ENCODE measurements at places on chromosomes 4 and X.

- no peak for DNase-seq
Observed at GRCh38 chrX:20244931-20245330, 21.8 kb downstream of the RPS6KA3 start.

DNA sequence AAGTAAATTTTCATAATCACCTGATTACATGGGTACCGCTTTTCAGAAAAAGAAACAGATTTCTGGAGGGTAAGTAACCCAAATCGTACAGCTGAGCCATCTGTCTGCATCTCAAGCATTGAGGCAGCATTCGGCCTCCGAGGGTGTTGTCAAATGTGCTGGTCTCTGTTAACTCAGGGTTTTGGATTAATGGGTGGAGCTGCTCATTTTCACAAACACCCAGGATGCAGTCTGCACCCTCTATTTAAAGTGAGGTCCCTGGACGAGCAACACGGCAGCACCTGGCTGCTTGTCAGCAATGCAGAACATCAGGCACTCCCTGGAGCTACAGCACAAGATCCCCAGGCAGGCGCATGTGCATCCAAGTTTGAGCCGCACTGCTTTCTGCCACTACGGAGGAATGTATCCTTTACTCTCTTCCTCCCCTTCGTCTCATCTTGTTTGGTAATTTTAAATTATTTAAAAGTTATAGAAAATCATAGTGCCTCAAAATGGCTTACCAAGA, 24.7 kb upstream of the NAP1L5 start:
- DNase-seq, result no peak

GRCh38 chr4:182809417-182810102, 107.6 kb downstream of the DCTD start:
- no peak for DNase-seq

GRCh38 chrX:94400488-94400887, 726.5 kb downstream of the FAM133A start:
- no peak for DNase-seq

- no peak for DNase-seq
Observed at GRCh38 chr4:125388613-125389012, 73.9 kb downstream of the FAT4 start.

DNA sequence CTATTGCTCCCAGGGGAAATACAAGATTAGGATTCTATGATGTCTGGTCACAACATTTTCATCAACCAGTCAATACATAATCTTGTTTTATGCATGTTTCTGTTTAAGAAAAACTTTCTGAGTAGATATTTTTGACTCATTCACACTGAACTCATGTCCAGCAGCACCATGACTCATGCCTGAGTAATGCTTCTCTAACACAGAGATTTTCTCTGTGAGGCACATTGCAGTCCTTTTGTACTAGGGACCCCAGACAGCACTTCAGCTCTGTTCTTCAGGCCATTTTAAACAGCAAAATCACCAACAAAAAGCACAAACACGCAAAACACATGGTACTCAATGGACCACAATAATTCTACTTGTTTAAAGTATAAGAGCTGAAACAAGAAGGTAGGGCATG, 83.6 kb downstream of the MXRA5 start:
- DNase-seq, result no peak

- DNase-seq, result no peak
Observed at GRCh38 chr4:188934320-188934962, 795.2 kb downstream of the TRIML1 start.

DNA sequence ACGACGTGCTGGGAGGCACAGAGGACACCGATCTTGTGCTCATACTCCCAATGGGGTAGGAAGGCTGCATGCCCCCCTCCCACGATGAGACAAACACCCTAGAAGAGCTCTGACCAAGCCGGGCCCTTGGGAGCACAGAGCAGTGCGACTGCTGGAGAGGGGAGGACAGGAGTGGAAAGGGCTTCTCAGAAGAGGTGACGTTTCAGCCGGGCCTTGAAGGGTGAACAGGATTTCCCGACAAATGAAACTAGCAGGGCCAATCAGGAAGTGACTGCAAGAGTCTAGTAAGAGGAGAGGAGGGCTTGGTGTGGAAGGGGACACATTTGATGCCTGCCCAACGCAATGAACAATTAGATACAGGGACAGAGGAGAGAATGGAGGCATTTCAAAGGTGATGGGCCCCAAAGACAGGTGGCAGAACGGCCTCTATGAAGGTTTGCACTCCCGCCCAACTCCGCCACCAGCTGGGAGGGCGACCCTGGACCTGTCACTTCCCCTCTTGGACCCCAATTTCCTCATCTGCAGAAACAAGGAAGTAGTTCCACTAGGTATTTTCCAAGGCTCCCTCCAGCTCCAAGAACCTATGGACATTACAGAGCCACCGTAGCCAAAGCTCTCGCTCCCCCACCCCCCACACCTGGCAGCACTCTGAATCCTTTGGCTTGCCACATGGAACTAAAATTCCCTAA, 3.9 kb downstream of the HCFC1 start:
- DNase-seq, result no peak

DNA sequence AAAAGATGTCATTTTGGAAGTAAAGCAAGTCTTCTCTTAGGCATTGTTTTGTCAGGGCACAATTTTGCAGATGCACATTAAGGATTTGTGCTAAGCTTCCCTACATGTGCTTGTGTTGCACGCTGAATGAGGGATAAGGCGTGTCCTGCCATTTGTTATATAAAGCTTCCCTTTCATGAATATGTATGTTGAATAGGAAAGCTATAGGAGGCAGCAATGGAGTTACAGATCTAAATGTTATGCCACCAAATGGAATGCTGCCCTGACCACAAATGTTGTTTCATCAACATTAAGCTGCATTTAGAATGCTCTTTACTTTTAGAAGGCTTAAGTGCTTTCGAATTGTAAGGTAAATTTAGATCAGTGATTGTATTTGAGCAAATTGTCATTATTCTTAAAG, 20.9 kb downstream of the SGMS2 start:
- no peak for DNase-seq

DNA sequence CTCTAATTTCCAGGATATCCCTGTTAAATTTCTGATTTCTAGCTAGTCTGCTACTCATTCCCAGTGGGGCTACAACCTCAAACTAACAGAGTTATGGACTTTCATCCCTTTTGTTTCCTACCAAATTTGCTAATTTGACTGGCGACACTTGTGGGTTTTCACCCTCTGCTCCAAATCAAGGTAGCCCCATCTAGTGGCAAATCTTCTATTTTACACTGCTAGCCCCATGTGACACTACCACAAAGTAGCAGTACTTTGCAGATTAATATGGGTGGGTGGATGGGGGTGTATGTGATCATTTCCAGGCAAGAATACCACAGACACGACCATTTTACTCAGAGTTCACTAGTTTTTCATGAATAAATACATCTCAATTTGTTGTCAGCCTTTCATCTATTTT, 150.3 kb downstream of the MSL3 start:
- no peak for DNase-seq

GRCh38 chr4:83259586-83259985, 25.0 kb downstream of the COQ2 start:
- no peak for DNase-seq

GRCh38 chr4:3848323-3848722, 82.1 kb downstream of the ADRA2C start:
- DNase-seq, result no peak

DNA sequence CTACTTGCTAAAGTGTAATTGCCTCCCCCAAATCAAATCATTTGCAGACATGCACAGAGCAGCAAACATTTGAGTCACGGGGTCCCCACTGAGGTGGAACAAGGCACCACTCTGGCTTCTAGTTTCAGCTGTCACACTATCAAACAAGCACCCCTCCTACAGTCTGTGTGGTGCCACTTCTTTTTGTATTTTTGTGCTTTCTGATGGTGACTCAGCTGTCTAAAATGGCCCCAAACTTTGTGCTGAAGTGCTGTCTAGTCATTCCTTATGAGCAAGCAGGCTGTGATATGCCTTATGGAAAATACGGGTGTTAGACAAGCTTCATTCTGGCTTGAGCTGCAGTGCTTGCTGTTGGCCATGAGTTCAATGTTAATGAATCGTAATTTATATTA, 15.4 kb downstream of the IGFBP7 start:
- no peak for DNase-seq
